ENCODE measurements at places on chromosomes 11 and 22.
A peak's percentile ranks its signal among the peaks of the same experiment; 100 is the strongest.

DNA sequence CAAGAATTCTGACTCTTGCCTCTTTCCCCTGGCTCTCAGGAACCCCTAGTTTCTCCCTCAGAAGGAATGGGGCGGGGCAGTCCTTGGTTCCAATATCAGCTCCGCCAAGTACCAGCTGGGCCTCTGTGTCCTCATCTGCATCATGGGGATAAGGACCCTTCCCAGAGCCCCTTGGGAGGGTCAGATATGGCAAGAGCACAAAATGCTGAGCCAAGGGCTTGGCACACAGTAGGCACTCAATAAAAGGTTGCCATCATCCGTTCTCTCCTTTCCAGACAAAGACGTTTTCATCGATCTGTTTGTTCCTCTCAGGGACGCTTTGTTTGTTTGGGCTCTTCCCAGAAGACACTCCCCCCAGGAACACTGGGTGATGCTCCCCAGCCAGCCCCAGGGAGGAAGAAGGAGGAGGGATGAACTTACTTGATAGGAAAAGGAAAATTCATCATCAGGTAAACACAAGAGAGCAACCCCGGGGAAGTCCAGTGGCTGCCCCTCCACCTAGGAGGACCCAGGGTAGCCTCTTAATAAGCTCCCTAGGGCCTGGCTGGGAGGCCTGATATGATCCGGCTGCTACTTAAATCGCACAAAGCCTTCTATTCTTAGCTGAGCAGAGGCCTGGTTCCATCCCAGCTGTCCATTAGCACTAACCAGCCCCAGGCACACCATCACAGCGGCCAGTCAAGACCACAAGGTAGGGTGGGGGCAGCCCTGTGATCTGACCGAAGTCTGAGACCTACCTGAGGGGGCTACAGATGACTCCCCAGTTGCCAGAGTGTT is 19.6 kb downstream of the GDPD5 start:
- DNase-seq = no peak

GRCh38 chr11:60515144-60515855 is at the start of gene MS4A13:
TSS of gene MS4A13 (plus strand) at chr11:60515392. CDS start at chr11:60518084, 2,692 bp downstream.
- DNase-seq = no peak

DNA sequence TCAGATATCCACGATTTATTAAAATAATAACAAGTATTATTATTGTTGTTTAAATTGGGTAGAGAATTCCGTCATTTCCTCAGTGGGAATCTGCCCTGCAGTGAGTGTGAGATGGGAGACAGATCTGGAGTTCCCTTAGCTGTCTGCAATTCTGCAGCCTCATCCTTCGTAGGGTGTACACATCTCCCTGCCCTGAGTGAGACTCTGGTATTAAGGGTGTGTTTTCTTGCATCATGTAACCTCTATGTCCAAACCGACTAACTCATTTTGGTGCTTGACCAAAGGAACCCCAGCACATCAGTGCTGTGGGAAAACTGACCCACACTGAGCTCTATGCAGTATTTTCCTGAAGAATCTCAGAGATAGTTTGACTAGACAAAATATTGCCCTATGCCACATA is 157.6 kb downstream of the LDLRAD3 start:
- DNase-seq = no peak

DNA sequence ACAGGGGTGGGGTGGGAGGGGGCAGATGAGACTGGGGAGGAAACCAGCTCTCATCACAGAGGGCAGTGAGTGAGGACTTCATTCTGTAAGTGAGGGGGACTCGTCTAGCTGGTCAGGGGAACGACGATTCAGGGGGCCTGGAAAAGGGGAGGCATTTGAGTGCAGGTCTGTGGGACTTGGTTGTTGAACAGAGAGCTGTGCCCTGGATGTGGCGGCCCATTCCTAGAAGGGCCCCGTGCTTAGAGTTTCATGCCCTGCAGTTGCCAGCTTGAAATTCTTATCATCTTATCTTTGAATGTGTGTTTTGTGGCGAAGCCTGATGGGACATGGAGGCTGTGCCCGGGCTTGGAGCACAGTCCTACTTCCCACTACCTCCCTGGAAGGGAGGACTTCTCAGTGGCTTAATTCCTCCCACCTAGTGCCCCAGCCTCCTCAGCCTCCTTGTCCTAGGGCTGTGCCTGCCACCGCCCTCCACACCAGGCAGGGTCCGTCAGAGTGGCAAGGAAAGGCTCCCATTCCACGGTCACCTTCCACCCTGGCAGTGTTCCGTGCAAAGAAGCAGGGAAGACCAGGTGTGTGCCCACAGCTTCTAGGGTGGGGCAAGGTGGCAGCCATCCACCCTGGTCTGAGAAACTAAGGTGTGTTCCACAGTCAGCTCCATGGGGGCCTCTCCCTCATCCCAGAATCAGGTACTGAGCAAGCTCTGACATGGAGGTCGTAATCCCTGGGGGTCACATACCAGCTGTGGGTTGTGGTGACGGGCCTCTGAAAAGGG is 59.7 kb upstream of the LMO1 start:
- DNase-seq = no peak

GRCh38 chr11:128182844-128183243 is 404.5 kb downstream of the ETS1 start:
- no peak for DNase-seq

DNA sequence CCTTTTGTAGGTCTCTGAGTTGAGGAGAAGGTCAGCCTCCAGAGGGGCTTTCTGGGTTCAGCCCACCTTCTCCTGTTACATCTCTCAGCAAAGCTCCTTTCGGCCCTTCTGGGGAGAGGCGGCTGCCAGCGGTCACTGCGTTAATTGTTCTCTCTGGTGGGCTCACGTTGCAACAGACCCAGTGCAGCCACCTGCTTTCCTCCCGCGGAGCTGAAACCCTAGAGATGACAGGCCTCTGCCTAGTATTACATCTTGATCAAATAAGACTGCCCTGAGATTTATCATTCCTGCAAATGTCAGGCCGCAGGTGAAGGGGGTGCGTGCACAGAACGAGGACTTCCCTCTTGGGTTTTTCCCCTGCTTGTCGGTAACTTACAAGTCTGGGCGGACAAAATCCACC is 43.2 kb upstream of the CREB3L1 start:
- no peak for DNase-seq

DNA sequence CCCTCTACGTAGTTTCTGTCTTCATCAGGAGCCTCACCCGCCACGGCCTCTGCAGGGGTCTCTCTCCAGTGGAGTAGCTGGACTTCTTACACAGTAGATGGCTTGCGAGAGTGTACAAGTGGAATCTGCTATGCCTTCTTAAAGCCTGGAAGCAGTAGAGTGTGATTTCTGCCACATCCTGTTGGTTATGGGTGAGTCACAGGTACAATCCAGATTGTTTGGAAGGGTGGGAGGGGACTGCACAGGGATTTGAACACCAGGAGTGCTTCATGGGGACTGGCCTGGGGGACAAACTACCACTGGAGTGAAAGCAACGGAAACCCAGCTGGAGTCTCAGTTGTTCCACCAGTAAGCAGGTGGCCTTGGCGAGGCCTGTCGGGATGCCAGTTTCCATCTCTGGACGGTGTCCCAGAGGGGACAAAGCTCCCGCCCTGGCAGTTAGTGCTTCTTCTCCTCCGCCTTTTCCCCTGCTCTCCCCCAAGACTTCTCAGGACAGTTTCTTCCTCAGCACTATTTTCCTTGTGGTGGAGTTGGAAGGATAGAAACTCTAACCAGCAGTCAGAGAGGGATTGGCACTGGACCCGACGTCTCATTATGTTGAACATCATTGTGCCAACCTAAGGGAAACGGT is 85.0 kb upstream of the RCN1 start:
- DNase-seq = peak; percentile 63

DNA sequence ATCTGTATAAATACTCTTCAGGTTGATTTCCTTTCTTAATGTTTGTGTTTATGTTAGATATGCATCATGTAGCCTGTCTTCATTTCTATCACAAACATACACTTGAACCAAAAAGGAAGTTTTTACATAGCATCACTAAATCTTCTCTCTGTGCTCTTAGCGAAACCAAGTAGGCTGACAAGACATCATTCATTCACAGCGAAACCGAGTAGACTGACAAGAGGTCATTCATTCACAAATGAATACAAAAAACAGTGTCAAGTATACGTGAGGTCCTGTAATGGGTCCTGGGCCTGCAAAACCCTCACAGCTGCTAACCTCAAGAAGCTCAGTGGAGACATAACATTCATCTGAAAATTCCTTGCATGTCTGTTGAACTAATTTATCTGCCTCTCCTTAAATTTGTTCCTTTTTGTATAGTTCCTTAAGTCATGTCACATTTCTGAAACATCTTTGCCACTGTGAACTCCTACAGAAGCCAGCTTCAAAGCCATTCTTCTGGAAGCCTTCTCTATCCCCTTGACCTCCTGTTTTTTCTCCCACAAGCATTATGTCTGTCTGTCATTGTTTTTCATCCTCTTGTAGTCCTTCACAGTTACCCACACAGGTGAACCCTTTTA is 9.8 kb upstream of the HBE1 start:
- no peak for DNase-seq

DNA sequence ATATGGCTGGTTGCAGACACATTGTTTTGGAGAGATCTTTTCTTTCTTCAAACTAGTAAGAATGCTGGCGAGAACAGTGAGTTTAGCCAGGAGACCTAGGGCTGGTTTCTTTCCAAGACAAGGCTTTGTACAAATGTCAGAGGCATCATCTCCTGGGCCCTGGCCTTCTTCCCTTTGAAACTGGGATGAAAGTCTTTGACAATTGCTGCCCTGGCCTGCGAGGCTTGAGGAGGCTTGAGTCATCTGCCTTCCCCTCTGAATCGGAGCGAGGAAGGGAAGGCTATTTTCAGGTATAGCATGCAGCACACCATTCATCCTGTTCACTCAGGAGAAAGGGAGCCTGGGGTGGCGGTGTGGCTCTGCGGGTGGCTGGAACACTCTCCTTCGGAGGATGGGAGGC is 21.5 kb upstream of the PARVG start:
- DNase-seq = no peak

DNA sequence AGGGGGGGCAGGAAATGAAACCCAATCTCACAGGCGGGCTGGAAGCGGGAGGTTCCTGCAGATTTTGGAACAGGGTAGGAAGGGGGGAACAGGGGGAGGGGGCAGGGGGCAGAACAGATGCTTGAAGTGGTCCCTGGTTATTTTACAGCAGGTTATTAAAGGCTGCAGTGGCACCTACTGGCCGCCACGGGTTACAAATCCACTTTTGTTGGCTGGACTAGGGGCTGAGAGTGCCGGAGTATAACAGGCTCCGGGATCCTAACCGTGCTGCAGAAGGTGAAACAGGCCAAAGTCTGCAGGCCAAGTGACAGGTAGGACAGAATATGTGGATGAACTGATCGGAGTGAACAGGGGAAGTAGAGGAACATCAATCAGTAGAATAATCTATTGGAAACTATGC is 2.5 kb downstream of the ROBO3 start:
- DNase-seq = no peak

DNA sequence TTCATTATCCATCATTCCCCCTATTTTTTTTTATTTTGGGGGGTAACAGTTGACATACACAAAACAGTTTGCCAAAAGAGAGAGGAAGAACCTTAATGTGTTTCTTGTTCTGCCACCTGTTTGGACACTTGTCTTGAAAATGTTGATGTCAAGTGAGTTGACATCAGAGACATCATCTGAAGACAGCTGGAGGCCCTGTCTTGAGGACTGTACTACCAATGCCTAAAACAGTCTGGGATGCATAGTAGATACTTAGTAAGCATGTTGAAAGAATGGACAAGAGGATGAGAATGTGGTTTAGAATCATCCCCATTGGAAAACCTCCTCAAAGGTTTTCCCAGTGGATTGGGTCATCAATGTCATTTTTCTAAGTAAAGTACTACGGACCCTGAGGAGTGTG is 2.4 kb upstream of the ARHGEF12 start:
- no peak for DNase-seq

- DNase-seq = no peak
Measured at GRCh38 chr11:93712678-93713077, 28.6 kb downstream of the TAF1D start.

DNA sequence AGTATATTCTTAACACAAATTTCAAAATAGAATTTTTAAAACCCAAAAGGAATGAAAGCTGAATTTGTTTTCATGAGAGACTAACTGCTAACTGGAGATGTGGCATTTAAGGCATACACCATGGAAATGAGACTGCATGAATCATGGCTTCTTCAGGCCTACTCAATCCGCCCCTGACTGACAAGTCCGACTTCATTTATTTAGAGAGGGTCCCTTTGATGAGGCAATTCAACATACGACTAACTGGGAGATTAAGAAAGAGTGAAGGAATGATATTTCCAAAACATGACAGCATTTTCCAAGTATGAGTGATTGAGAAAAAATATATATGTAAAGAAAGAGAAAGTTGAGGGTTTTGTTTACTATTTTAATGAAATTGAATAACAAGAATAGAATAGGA is 720.1 kb downstream of the DLG2 start:
- DNase-seq = no peak

DNA sequence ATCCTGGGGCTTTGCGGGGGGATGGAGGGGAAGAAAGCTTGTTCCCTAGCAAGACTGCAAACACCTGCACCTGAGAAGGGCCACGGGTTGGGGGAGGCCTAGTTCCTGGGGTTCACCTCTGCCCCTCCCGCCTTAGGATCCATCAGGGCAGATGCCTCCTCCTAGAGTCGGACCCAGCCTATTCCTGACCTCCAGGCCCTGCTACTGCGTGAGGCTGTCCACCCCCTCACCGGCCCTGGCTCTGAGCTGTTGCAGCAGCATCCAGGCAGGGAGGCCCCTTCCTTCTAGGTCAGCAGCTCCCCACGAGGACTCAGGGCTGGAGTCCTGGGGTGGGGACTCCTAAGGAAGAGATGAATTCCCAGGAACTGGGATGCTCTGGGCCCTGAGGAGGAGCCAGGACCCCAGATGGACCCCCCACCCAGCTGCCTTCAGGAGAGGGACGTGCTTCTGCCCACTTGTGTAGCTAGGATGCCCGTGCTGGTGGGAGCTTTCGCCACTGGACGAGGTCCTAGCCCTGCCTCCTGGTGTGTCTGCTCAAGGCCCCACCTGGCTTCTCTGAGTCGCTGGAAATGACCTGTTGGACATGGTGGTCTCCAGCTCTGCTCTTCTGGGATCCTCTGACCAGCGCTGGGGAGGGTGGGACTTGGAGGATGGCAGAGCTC is 10.3 kb downstream of the MRGPRF start:
- no peak for DNase-seq

- no peak for DNase-seq
Measured at GRCh38 chr11:91041626-91042025, 818.8 kb upstream of the CHORDC1 start.

- no peak for DNase-seq
Measured at GRCh38 chr11:32029721-32030120, 61.2 kb upstream of the RCN1 start.
